PC-9 (cell line): ENCODE measurements at places on chromosomes 12 and 14. TPM values are rescaled to one million over a fixed set of nuclear protein-coding genes. Genes with fewer than 3 reads are reported as not detected.

OR6C4 gene
- total RNA-seq: not detected in 2 replicates

DNA sequence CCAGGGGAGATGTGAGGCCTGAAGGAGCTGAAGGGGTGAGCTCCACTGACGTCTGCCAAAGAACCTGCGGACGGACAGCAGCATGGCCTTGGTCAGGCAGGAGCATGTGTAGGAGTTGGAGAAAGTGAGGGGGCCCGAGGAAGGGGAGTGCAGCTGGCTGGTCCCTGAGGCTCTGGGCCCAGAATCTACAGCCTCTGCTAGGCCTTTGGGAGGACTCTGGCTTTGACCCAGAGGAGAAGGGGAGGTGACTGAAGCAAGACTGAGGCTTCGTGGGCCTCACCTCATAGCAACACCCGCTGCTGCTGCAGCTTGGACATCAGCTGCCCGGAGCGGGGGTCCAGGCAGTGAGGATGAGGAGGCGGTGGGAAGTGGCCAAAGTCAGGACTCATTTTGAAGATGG lies 216.6 kb upstream of the FKBP4 start:
- DNase-seq: no peak

AQP5 gene
- total RNA-seq: 0.31 and 0.45 TPM in 2 replicates

TEX52 gene
- total RNA-seq: not detected in 2 replicates

- peak; percentile 92 for DNase-seq
Observed at GRCh38 chr12:63900922-63901793, 56.7 kb downstream of the SRGAP1 start.

DNA sequence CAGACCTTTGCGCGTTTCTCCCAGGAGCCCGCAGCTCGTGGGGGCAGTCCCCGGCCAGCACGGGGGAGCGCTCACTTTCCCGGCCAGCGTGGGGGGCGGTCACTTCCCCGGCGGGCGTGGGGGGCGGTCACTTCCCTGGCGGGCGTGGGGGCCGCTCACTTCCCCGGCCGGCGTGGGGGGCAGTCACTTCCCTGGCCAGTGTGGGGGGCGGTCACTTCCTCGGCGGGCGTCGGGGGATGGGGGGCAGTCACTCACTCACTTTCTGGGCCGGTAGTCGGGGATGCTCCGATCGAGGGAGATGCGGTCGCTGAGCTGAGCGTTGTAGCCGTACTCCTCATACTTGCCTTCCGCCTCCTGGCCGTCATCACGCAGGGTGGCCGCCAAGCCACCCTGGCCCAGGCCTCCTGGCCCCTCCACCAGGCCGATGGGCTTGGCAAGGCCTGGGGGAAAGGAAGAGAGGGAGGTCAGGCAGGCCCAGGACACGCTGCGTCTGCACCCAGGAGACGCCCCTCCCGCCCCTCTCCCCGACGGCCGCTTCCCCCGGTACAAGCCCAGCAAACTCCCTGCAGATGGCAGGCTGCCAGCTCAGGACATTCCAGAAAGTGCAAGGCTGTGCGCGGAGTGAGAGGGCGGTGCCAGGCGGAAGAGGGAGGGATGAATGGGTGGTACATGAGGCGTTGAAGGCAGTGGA lies 43.3 kb downstream of the GALNT9 start:
- peak; percentile 78 for DNase-seq

- DNase-seq: no peak
Observed at GRCh38 chr14:24149302-24149969, 2.1 kb downstream of the RNF31 start.

DNA sequence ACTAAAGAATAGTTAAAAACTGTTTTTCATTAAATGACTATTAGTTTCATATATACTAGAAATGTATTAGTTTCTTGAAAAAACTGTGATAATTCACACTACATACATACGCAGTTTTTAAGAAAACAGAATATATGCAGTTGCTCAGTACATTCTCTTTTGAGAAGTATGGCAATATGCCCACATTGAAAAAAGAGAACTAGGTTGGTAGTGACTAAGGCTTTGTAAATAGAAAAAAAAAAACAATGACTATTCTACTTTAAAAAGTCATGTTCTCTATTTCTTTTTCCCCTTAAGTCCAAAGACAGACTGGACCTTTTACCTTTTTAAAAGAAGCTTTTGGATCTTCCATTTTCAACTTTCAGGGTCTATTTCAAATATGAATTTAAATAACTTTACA lies 25.0 kb downstream of the SNX6 start:
- DNase-seq: no peak

DNA sequence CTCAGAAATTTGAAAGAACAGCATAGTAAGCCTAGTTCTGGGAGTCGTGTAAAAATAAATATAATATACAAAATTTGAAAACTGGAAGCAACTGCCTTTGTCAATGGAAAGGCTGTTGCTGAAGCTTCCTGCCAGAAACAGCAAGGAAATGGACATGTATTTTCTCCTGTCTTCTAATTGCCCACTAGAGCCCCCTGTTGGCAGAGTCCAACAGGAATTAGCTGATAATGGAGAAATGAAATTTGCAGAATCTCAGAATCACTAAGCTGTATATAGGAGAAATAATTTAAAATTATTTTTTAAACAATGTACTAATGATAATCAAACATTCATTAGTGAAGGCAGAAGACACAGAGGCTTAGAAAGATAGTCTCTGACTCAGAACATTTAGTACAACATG lies 414.8 kb downstream of the SLC6A15 start:
- no peak for DNase-seq

ASPG gene
- 0.33 TPM in 1 of 2 replicates, not detected in the other for total RNA-seq

- no peak for DNase-seq
Observed at GRCh38 chr12:118455327-118455726, 79.0 kb downstream of the SUDS3 start.

DNA sequence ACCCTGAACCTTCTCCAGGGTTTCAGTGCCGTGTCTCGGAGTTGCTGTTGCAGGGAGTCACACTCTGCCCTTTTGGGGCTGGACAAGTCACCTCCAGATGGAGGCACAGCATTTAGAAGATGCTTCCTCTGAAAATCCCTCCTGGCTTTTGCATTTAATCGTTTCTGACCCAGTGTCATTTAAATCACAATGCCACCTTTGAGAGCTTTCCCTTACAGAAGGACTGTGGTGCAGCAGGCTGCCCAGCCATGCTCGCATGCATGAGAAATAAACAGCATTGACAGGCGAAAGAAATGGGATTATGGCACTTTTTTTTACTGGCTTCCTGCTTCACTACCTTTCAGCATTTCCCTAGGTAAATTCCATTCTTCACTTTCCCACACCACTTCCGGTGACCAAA lies 113.4 kb upstream of the DYRK2 start:
- DNase-seq: no peak

MYF6 gene
- total RNA-seq: not detected in 2 replicates

DNA sequence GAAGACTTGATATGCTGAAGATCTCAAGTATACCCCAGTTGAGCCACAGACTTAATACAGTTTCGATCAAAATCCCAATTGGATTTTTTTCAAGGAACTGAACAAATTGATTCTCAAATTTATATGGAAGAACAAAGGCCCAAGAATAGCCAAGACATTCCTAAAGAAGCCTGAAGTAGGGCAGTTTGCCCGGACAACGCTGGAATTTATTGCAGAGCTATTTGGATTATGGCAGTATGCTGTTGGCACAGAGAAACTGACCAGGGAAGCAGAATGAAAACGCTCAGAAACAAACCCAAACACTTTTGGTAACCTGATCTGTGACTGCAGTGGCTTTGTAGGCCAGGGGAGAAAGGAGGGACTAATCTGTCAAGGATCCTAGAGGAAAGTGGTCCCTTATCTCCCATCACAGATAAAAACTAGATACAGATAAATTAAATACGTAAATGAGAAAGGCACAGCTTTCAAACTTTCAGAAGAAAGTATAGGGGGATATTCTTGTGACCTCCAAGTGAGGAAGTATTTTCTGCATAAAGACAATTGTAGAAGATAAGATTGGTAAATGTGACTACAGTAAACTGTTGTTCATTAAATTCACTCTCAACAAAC lies 35.9 kb upstream of the GSC start:
- no peak for DNase-seq

GRCh38 chr12:111759991-111760390 lies 6.7 kb upstream of the ALDH2 start:
- DNase-seq: no peak

SLC6A15 gene
- not detected in 2 replicates for total RNA-seq

DNA sequence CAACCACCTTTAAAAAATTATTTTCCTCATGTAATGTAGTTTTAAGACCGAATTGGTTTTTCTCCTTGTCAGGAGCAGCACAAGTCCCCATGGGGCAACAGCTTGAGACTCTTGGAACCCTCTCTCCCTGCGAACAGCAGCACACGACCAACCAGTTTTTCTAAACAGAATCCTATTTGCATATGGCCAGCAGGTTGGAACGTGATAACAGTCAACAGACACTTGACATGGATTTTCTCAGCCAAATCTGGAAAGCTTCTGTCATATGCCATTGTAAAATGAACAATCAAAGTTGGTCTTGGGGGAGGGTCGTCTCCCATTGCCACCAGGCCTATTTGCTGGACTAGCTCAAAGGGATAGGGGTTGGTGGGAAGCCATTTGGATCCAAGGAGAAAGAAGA lies 1915.0 kb upstream of the FLRT2 start:
- DNase-seq: no peak

- DNase-seq: no peak
Observed at GRCh38 chr12:50205648-50206047, 38.5 kb upstream of the CERS5 start.

SCNN1A gene
- 460 and 549 TPM in 2 replicates for total RNA-seq

DNA sequence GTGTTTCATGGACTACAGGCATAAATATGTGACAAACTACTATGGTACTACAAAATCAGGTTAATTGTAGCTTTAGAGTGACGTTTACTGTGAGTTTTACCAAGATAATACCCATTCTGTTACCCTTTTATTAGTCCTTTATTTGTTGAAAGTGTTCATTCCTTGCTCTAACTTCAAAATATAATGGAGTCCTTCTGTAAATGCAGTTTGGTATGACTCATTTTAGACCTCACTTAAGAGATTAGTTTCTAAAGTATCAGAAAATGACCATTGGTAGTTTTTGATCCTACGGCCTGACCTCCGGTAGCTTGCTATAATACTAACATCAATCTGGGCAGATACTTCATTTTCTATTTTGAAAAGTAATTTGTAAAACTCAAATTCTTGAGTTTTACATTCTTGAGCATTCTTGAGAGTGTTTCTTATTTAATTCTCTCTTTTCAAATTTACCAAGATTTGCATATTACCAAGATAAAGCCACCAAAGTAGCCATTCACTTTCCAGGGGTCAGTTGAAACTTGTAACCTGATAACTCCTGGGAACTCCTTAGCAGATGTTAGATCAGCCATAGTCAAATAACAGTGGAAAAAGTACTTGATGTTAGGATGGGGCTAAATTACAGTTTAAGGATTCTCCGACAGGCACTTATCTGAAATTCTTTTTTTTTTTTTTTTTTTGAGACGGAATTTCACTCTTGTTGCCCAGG lies 4.2 kb downstream of the HSPA2 start:
- no peak for DNase-seq

DNA sequence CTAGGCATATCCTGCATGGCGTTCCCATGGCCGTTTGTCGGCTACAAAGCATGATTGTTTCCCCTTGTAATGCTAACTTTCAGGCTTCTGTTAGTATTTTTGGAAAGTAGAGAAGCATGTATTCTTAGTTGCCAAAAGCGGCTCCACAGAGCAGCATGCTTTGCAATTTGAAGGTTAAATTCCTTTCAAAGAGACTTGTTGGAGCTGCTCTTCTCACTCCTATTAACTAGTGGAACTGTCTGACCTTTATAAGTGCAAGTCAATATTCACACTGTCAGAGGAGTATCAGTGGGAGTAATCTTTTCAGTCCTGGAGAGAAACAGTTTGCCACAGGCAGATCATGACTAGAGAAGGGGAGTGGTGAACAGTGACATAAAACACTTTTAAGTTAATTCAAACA lies 656.1 kb upstream of the NOVA1 start:
- DNase-seq: no peak

DDIT3 gene
- 15.6 and 17.3 TPM in 2 replicates for total RNA-seq

GRCh38 chr12:66900616-66901015 lies 221.7 kb upstream of the GRIP1 start:
- no peak for DNase-seq

- DNase-seq: no peak
Observed at GRCh38 chr12:131371401-131372170, 339.3 kb upstream of the SFSWAP start.

- no peak for DNase-seq
Observed at GRCh38 chr14:27612121-27612520, 1014.3 kb upstream of the NOVA1 start.

GRCh38 chr12:120439646-120440247 lies 1.8 kb downstream of the COX6A1 start:
- peak; percentile 47 for DNase-seq

OAS3 gene
- 16.2 and 17.4 TPM in 2 replicates for total RNA-seq

BMAL2 gene
- 56.7 and 87.9 TPM in 2 replicates for total RNA-seq

DNA sequence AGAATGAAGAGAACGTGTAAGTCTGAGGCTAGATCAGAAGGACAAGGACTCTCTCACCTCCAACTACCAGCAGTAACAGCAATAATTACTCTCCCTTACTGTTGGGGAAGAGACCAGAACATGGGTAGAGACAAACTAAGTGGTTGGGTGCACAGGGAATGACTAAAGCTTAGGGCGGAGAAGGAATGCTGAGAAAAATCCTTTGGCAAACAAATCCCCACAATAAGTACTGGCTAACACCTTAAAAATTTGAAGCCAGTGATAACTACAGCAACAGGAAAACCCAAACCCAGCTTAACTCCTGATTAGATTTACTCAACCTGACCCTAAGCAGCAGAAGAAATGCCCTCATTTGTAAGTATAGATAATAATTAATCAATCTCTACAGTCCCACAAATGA lies 759.0 kb downstream of the AACS start:
- DNase-seq: no peak

LTBR gene
- total RNA-seq: 178 and 185 TPM in 2 replicates

DNA sequence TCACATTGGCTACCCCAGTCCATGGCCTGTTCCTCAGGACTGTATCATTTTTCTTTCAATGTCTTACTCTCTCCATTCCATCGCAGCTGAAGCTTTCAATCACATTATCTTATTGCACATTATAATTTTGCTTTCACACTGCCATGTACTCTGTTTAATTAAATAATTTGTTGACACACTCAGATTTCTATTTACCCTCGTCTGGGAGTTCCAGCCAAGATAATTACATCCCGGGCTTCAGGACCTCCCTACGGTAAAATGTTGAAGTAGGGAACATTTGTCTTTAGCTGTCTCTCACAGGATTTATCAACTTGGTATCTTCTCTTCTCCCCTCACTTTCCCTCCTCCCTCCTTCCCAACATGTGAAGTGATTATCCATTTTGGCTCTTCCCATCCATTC lies 177.2 kb upstream of the RASSF8 start:
- DNase-seq: no peak

DNA sequence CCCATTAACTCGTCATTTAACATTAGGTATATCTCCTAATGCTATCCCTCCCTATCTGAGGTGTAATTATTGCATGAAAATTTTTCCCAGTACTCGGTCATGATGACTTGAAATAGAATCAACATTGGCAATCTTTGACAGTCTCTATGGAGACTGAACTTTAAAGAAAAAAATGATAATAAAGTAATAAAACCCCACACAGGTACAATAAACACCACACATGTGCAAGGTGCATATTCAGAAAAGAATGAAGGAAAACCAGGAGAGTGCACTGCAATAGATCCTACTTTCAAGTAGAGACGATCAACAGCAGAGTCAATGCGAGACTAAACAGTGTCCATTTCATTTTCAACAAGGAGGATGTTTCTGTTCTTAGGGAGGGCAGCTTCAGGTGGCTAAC lies 1253.8 kb upstream of the TMEM132C start:
- no peak for DNase-seq

GRCh38 chr12:10341892-10342509 lies 34.3 kb downstream of the KLRD1 start:
- DNase-seq: no peak
